KG1 (cell line): ENCODE measurements at places on chromosomes 13 and 19.

DNA sequence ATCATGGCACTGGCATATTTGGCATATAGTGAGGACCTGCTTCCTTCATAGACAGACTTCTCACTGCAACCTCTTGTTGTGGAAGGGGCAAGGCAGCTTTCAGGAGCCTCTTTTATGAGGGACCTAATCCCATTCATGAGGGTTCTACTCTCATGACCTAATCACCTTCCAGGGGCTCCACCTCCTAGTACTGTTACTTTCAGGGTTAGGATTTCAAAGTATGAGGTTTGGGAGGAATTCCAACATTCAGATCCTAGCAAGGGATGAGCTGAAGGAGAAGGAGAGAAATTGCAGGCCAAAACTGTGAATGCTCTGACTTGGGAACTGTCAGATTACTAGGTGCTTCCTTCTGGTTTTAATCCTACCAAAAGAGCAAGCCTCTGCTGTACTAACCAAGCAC, 87.8 kb downstream of the LMO7 start:
- no peak for DNase-seq

DNA sequence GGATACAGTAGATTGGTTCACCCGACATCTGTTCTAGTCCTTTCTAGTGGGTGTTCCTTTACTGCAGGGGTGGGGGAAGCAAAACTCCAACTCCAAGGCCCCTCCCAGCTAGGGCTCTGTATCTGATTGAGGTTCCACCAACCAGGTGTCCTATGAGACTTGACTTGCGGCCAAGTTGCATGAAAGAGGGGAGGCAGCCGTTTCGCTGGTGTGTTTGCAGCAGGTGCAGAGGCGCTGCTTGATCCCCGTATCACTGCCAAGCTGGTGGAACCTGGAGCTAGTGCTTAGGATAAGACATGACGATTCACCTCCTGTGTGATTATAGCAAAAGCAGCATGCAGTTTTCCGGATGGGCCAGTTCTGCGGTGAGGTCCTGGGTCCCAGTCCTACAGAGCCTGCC, 338.2 kb downstream of the UQCRFS1 start:
- DNase-seq: no peak

- DNase-seq: peak; percentile 51
These were observed 59.7 kb downstream of the SPATA13 start for GRCh38 chr13:24220086-24220703.

DNA sequence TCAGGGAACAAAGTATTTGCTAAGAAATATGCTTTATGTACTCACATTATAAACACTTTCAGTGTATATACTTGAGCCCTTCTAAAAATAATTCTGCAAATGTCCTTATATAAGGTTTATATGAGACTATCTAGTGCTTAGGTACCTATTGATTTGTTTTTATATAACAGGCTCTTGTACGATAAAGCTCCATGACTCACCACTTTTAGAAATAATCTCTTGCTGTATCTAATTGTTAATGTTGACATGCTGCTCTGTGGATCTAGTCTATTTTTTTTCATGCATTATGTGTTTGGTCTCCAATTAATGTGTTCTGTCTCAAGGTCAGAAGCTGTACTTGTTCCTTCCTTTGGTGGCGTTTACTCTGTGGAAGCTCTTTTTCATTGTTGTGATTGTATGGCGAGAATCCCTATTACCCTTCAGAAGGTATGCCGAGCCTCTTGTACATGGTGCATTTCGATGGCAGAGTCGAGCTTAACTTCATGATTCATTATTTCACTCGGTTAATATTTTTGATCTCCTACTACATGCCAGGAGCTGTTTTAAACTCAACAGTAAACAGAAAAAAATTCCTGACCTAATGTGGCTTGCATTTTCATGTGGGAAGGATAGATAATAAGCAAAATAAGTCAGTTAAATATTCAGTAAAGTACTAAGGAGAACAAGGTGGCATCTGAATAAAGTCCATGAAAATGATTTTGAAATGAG, 361.6 kb downstream of the COG6 start:
- no peak for DNase-seq

DNA sequence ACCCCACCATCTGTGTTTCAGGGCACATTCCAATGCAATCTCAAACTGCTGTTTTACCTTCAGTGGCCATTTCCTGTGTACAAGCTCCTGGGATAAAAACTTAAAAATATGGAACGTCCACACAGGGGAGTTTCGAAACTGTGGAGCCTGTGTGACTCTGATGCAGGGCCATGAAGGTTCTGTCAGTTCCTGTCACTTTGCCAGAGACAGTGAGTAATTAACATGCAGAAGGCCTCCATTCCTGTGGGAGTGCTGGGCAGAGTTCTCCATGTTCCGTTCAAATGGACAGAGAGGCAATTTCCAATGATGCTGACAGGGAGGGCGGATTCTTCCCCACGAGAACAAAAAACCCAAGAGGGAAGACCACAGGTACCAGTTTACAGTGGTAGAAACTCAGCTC, 24.4 kb downstream of the WDR88 start:
- DNase-seq: no peak

DNA sequence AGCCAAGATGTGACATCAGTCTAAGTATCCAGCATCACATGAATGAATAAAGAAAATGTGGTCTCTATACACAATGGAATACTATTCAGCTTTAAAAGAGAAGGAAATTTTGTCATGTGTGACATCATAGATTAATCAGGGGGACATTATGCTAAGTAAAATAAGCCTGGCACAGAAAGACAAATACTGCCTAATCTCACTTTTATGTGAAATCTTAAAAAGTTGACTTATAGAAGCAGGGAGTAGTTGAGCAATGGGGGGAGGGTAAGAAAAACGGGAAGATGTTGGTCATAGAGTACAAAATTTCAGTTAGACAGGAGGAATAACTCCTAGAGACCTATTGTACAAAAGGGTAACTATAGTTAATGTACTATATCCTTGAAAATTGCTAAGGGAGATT, 10.4 kb upstream of the LCP1 start:
- no peak for DNase-seq

- DNase-seq: no peak
These were observed 8.8 kb downstream of the SCEL start for GRCh38 chr13:77544355-77544754.

DNA sequence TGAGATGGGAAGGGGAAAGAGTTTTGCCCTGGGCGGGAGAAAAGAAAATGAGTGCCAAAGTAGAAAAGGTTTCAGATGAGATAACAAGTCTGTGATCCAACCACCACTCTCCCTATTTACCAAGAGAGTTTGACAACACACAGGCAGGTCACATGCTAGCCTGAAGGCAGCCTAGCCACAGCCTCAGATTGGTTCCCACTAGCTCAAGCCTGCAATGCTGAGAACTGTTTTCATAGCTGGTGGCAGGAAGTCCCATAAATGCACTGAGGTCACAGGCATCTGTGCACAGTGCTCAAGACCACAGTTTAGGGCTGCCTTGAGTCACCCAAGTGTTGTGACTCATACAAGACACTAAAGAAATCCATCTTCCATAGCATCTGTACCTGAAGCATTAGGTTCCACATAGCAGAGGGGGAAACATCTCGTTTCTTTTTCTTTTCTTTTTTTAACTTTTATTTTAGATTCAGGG, 18.5 kb upstream of the POP4 start:
- no peak for DNase-seq

DNA sequence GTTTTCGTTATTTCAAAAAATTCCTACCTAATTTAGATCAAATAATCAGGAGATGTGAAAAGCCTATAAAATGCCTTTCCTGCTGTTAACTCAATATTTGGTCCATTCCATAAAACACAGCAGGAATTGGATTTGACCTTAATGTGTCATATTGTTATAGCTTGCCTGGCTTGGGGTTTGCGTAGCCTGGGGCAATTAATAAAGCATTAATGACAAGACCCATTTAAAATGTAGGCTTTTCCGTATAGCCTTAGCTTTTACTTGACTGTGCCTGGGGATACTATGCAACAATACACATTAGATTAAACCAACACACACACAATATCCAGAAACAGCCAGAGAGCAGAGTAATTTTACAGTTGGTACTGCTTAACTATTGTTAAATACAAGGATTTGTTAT, 117.2 kb upstream of the MAB21L1 start:
- no peak for DNase-seq

DNA sequence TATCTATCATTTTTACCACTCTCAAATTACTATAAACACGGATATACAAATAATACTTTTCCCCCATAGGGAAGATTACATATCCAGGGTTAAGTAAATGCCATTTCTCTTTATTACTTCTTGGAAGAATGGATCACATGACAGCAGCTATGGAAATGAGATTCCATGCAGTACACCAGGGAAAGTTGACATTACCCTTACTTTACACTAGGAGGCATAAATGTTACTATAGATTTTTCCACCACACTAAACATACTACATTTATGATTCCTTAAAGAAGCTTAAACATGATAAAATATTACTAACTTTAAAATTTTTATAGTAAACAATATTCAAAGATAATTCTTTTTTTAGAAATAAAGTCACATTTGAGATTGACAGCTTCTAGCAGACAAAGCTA, 611.4 kb downstream of the PCDH9 start:
- DNase-seq: no peak

DNA sequence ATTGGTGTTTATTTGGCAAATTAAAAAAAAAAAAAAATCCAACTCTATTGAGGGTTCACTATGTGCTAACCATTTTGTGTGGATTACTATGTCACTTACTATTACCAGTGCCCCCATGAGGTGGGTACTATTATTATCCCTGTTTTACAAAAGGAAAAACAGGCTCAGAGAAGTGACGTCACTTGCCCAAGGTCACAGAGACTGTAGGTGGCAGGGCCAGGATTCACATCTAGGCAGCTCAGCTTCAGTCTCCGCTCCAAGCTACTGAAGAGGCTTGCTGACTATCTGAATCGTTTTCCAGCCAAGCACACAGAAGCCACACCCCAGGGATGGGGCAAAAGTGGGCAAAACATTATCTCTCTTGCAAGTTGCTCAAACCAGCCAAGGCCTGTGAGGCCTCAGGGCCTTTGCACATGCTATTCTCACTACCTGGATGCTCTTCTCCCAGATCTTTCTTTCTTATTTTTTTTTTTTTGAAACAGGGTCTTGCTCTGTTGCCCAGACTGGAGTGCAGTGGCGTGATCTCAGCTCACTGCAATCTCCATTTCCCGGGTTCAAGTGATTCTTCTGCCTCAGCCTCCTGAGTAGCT, 4.8 kb upstream of the ANGPTL8 start:
- DNase-seq: no peak

DNA sequence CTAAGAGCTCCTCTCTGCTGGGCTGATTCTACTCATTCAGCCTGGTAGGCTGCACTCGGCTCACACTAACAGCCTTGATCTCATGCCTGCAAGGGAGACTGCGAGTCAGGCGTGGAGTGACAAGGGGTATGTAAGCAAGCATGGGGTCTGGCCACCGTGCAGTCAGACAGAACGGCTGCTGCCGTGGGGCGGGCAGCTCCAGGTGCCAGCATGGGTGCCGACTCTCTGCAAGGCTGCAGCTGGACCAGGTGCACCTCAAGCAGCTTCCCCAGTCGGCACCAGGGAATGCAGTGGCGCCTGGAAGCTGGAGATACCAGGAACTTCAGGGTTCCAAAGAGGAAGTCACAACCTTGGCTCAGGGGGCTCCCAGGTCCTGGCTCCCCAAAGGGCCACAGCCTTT, 892.3 kb downstream of the OLFM4 start:
- DNase-seq: no peak

- DNase-seq: no peak
These were observed 6.9 kb downstream of the PRKACA start for GRCh38 chr19:14110650-14111049.

- DNase-seq: no peak
These were observed 34.9 kb upstream of the PSPC1 start for GRCh38 chr13:19817510-19818158.

DNA sequence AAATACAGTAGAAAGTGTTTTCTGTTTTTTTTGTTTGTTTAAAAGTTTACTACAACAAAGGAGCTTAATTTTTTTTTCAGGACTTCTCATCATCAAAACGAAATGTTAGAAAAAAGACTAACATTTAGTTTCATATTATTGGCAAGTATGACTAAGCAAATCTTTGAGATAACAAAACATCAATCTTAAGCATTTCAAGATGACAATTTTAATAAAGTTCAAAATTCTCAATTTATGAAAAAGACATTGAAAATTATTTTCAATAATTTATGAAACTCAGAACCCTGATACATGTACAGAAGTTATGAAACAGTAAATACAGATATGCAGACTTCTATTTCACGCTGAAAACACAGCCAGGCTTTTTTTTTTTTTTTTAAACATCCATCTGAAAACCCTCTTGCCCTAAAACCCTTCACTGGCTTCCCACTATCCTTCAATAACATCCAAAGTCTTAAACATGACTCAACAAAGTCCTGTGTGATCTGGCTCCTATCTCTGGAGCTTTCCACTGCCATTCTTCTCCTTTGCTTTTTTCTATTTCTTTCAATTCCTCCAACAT, 3.9 kb downstream of the RBM26 start:
- no peak for DNase-seq

DNA sequence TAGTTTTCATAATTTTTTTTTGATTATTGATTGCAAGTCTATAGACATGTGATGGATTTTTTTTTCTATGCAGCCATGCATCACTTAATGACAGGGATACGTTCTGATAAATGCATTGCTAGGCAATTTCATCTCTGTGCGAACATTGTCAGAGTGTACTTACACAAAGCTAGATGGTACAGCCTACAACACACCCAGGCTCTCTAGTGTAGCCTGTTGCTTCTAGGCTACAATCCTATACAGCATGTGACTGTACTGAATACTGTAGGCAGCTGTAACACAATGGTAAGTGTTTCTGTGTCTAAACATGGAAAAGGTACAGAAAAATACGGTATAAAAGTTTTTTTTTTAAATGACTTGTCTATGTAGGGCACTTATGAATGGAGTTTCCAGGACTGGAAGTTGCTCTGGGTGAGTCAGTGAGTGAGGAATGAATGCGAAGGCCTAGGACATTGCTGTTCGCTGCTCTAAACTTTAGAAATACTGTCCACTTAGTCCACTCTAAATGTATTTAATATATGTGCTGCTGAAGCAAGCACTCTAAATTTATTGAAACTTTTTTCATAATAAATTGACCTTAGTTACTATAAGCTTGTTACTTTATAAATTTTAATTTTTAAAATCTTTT, 20.3 kb downstream of the SPATA13 start:
- no peak for DNase-seq

GRCh38 chr19:19087676-19088075, 23.9 kb downstream of the SLC25A42 start:
- DNase-seq: no peak

DNA sequence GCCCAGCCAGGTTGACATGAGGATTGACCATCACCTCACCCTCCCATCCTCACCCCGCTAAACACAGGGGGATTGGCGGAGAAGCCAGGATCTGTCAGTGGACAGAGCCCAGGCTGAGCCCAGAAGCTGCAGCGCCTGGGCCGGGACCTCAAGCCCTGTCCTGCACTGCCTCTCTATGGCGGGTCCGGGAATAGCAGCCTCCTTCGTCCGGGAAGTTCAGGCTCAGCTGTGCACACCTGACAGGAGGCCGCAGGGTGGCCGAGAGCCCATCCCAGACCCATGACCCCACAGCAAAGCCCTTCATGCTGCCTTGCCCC, 67.8 kb downstream of the SPACA7 start:
- peak; percentile 38 for DNase-seq

GRCh38 chr13:80036845-80037504, 304.0 kb downstream of the SPRY2 start:
- peak; percentile 60 for DNase-seq
